ENCODE measurements at places on chromosomes 4 and X. TPM values are rescaled to one million over a fixed set of nuclear protein-coding genes. Genes with fewer than 3 reads are reported as not detected.

- DNase-seq, result no peak
Observed at GRCh38 chrX:74788545-74789086, 136.6 kb downstream of the NEXMIF start.

The CXorf49 gene
- total RNA-seq, result not detected

DNA sequence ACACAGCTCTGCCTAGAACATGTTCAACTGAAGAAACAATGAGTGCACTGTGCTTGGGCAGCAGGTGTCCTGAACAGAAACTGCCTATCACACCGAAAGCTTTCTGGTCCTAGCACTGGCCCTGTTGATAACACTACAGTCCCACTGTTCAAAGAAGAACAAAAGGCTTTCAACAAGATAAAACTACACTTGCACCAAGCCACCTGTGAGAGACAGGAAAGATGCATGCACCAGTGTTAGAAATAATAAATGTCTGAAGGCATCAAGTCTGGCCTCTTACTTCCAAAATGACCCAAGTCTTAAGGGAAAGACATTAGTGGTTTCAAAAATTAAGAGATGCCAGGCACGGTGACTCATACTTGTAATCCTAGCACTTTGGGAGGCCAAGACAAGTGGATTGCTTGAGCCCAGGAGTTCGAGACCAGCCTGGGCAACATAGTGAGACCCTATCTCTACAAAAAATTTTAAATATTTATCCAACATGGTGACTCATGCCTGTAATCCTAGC, 68.7 kb downstream of the APBB2 start:
- no peak for DNase-seq

DNA sequence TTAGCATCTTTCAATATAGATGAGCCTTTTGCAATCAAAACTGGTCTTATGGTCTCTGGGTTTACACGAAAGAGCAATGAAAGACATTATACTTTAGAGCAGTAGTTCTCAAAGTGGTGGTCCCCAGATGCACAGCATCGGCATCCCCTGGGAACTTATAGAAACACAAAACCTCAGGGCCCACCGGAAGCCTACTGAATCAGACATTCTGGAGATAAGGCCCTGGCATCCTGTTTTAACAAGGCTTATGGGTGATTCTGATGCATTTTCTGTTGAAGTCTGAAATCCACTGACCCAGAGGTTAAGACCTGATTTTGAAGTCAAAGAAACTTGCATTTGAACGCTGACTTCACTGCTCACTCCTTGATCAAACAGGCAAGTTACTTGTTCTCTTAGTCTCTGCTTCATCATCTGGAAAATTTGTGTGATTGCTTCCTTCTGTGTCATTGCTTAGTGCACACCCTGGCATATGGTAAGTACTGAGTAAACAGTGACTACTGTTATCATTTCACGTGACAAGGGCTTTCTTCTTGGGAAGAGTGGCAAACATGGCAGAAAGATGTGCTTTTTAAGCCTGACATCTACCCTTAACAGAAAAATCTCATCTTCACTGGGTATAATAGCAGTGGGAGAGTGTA, 14.5 kb downstream of the CHRNA9 start:
- no peak for DNase-seq

The PDCL2 gene
- total RNA-seq, result not detected

GRCh38 chr4:71138007-71138615, 144.7 kb downstream of the DCK start:
- DNase-seq, result no peak

The RRH gene
- not detected for total RNA-seq

DNA sequence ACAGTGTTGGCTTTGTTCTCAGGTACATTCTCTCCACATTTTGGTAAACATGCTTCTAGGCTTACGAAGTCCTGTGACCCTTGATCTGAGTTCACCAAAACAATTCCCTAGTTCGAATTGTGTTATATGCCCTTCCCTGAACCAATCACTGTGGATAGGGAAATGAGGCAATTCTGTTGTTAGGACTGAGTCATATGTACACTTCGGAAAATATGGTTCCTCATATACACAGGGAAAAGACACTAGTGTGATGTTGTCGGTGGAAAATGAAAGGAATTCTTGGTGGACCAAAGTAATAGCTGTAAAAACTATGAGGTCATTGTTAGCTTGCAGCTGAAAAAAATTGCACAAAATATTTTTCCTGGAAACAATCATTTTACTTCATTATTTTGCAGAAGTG, 46.6 kb upstream of the MAGEC2 start:
- no peak for DNase-seq

The DRP2 gene
- 0.08 TPM for total RNA-seq

GRCh38 chrX:71989768-71990426, 79.3 kb downstream of the NHSL2 start:
- peak; percentile 25 for DNase-seq

DNA sequence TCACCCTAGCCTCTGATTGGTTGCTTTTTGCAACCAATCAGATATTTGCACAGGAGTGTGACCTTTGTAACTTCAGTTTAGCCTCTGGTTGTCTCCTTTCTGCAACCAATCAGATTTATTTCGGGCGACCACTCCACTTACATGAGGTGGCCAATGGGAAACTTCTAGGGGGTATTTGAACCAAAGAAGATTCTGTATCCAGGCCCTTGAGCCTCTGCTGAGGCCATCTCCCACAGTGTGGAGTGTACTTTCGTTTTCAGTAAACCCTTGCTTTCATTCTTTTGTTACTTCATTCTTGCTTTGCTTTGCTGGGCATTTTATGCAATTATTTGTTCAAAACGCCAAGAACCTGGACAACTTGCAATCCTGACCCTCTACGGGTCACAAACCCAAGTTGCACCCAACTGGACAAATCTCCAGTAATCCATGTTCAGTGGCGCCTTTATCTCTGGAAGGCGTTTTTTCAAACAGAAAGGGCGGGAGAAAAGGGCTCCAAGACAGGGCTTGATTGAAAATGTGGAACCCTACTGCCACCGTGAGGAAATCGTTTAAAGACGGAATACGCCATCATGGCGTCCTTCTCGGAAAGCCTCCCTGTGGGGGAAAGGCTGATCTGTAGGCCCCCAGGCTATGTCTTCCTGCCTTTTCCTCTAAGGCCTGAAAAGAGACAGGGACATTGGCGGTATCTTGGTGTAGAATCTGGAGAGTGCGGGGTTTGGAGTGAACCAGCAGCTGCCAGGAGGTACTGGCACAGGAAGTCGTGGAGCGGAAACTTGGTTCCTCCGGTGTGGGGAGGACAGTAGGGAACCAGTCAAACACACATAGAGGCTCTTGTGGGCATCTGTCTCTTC, 184.6 kb downstream of the OR13H1 start:
- DNase-seq, result peak; percentile 73

DNA sequence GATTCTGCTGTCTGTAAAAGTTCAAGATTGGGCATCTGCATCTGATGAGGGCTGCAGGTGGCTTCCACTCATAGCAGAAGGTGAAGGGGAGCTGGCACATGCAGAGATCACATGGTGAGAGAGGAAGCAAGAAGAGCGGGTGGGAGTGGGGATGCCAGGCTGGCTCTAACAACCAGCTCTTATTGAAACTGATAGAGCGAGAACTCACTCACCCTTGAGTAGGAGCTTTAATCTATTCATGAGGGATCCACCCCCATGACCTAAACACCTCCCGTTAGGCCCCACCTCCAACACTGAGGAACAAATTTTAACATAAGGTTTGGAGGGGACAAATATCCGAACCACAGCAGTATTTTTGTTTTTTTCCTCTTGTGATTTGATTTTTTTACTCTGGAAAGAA, 45.8 kb downstream of the PHOX2B start:
- DNase-seq, result no peak

The GAGE12C gene
- not detected for total RNA-seq

- DNase-seq, result no peak
Observed at GRCh38 chrX:140744085-140744484, 34.5 kb downstream of the LINC00632 start.

- no peak for DNase-seq
Observed at GRCh38 chr4:144384408-144384807, 243.9 kb upstream of the GYPA start.

- DNase-seq, result no peak
Observed at GRCh38 chr4:11344916-11345315, 83.8 kb downstream of the HS3ST1 start.

- DNase-seq, result no peak
Observed at GRCh38 chr4:120685756-120686278, 236.7 kb downstream of the PRDM5 start.

The CT45A1 gene
- total RNA-seq, result not detected

- no peak for DNase-seq
Observed at GRCh38 chr4:25807102-25807728, 55.6 kb downstream of the SEL1L3 start.

DNA sequence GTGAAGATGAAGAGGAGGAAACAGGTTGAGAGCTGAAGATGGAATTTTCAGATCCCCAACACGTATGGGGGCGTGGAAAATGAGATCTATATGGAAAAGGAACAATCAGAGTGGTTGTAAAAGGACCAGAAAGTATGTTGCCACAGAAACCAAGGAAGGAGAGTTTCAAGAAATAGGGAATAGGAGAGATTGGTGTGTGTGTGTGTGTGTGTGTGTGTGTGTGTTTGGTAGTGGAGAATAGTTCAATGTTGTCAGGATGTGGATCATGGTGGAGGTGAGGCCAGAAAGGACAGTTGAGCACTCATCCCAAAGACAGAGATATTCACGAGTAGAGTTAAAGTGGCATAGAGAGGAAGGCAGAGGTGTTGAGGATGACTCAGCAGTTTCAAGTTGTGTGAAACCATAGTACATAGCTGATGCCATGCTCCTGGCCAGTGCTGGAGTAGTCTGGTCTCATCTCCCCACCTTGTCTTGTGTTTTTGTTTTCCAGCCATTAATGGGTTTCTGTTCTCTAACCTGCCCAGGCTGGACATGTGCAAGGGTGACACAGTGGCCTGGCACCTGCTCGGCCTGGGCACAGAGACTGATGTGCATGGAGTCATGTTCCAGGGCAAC, 36.1 kb downstream of the HEPH start:
- no peak for DNase-seq

- DNase-seq, result no peak
Observed at GRCh38 chr4:183436417-183436816, 8.0 kb upstream of the CDKN2AIP start.

The MPC1L gene
- total RNA-seq, result not detected

The MAOB gene
- 140 TPM for total RNA-seq

GRCh38 chrX:155270969-155271368, 6.7 kb upstream of the RAB39B start:
- no peak for DNase-seq

DNA sequence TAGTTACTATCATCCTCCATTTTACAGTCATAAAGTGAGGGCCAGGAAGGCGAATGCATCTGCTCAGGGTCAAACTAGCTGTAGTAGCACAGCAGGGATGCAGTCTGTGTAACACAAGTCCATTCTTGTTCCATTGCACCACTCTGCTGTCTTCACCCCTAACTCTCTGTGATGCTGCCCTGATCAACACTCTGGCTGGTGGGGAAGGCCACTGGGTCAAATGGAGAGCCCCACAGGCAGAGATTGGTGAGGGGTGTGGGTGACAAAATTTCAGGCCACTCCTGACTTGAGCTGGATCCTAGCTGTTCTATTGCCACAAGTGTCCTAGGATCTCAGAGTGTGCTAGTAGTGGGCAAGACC, 136.5 kb downstream of the PJA1 start:
- DNase-seq, result no peak

- DNase-seq, result no peak
Observed at GRCh38 chr4:14926368-14926767, 75.9 kb upstream of the CPEB2 start.

- no peak for DNase-seq
Observed at GRCh38 chrX:129403974-129404669, 119.2 kb downstream of the SMARCA1 start.

The ADH1B gene
- 31.0 TPM for total RNA-seq

DNA sequence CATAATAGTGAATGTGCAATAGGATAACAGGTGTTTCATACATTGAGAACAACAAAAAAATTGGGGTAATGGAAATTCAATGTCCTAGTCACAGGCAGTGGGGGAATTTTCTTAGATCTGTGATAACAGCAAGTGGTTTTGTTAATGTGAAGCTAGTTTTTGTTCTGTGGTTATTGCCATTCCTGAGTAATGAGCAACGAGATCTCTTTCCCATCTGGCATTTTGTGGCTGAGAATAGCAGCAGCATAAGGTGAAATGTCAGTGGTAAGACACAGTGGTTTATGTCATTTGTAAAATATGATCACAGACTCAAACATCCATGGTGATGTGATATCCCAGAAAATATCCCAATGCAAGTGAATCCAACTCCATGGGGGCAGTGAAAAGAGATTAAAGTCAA, 497.5 kb downstream of the KCNIP4 start:
- DNase-seq, result no peak

The PORCN gene
- 22.5 TPM for total RNA-seq

- no peak for DNase-seq
Observed at GRCh38 chr4:115711575-115711974, 598.2 kb upstream of the NDST4 start.

DNA sequence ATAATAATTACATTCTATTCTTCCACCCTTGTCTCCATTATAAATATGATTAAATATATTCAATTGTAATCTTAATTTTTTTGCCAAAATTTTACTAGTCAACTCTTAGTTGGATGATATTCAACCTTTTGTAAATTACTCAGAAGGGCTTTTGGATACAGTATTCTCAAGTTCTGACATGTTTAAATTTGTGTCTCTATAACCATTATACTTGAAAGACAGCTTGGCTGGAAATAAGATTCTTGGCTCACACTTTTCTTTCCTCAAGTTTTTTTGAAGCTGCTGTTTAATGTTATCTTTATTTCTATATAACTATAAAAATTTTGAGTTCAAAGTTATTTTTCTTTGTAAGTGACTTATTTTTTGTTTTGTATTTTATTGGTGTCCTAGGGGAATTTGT, 214.4 kb downstream of the ARAP2 start:
- DNase-seq, result no peak

The CSAG3 gene
- total RNA-seq, result not detected

DNA sequence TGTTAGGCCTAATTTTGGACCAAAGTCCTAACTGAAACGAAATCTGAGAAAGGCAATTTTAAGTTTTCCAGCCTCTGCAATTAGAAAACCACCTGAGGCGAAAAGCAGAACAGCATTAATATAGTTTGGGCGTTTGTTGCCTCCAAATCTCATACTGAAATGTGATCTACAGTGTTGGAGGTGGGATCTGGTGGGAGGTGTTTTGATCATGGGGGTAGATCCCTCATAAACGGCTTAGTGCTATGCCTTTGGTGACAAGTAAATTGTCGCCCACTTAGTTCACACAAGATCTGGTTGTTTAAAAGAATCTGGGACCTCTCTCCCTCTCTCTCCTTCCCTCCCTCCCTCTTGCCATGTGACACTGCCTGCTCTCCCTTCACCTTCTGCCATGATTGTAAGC, 5.7 kb downstream of the FAM241A start:
- DNase-seq, result no peak

- no peak for DNase-seq
Observed at GRCh38 chr4:10535912-10536311, 78.7 kb upstream of the ZNF518B start.

DNA sequence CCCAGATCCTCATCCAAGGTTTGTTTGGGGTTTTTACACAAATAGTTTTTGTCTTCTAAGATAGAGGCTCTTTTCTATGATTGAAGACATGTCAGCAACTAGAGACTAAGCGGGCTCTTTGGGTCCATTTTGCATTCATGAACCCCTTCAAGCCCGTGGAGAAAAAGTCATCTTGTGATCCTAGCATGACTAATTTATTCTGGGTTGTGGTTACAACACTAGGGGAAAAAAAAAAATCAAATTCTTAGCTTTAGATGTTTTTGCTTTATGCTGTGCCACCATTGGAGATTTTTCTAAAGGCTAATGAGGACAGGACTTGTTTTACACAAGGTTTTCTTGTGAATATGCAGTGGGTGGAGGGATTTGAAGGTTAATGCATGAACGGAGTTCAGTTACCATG, 440.0 kb downstream of the PCDH7 start:
- no peak for DNase-seq
